ENCODE measurements at places on chromosomes 6 and 20.
A peak's percentile ranks its signal among the peaks of the same experiment; 100 is the strongest.

DNA sequence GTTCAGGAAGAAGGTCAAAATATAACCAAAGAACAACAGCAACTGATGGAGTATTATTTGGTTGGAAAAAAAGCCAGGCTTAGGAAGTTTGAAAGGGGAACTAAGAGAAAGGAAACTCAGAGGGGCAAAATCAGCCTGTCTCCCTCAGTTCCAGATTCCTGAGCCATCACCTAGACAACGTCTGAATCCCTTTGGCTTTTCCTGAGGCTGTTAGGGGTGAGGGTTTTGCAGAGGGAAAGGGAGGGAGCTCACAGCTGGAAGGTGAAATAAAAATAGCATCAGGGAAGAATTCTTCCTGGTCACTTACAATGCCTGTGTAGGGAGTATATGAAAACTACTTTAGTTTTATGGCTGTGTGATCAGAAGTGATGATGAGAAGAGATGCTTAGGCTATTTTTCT, 100.5 kb downstream of the SOBP start:
- DNase-seq: peak; percentile 23

DNA sequence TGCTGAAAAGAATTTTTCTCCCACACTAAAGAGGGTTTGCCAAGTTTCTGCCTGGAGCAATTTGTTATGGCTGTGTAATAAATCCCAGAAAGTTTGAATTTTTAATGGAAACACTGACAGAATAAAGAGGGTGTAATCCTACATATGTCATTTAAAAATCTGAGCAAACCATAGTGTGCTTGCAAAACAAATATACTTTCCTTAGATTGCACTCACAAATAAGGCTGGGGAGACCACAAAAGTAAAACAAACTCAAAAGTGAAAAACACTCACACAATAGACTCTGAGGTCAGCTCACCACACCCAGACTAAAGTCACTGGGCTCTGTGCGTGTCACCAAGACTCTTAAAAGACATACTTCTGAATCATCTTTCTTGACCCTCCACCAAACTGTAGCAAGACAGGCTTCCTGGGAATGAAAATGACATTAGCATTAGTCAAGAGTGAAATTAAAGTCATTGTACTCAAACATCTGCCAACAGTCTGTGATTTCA, 4.8 kb upstream of the ATXN1 start:
- DNase-seq: no peak

DNA sequence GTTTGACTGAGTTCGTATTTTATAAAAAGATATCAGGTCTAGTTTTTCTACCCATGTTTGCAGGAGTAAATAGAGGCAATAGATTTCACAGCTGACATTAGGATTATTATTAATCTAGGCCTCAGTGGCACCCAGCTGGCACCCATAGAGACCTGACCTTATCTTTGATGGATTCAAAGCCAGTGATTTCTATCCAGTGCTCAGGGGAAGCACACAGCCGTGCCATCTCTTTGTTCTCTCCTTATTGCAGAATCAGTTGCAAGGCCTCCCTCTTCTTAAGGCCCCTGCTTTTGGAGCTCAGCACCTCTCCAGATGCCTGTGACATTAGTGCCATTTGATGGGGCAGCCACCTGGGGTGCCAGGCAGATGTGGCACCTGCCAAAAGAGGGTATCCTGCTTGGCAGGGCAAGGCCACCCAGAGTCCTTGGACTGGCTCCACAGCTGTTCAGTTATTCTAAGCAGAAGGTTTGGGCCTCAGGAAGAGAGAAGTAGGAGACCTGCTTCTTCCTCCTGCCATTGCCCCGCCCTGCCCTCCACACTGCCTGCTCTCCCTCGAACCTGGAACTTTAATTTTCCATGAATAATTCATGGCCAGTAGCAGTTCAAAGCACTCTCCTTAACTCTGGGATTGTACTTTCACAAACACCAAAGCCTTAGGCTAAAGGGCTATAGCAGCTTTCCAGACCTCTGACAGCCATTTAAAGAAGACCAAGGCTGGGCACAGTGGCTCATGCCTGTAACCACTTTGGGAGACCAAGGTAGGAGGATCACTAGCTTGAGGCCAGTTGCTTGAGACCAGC, 206.3 kb downstream of the ZDHHC14 start:
- DNase-seq: no peak

DNA sequence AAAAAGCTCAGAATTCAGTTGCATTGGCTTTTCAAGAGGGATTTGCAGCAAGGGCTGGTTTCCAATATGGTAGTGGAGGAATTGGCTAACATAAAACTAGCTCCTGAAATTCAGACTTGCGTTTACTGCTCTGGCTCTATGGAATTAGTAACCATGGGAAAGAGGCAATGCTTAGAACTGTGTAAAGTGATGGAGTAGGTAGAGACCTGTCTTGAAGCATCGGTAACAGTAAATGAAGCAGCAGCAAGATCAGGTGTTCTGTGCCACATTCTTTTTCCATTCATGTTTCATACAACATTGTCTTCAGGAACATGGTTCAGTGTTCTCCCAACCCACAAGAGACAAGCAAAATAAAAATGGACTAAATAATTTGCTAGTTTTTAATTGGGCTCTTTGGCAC, 6.5 kb downstream of the IRF4 start:
- DNase-seq: no peak

DNA sequence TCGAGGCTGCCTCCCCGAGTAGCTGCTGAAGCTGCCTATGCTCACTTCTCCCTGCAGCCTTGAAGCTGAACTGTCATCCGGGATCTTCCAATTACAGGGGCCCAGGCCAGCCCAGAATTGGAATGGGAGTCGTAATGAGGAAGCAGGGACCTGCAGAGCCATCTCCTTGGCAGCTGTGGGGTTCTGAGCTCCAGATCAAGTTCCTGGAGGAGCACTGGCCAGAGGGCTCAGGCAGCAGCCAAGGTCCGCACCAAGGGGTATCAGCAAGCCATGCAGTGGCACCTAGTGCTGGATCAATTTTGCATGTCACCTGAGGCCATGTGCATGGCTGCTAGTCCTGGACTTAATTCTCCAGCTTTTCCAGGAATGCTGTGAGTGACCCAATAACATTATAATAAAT, 163.2 kb upstream of the TSHZ2 start:
- DNase-seq: no peak

DNA sequence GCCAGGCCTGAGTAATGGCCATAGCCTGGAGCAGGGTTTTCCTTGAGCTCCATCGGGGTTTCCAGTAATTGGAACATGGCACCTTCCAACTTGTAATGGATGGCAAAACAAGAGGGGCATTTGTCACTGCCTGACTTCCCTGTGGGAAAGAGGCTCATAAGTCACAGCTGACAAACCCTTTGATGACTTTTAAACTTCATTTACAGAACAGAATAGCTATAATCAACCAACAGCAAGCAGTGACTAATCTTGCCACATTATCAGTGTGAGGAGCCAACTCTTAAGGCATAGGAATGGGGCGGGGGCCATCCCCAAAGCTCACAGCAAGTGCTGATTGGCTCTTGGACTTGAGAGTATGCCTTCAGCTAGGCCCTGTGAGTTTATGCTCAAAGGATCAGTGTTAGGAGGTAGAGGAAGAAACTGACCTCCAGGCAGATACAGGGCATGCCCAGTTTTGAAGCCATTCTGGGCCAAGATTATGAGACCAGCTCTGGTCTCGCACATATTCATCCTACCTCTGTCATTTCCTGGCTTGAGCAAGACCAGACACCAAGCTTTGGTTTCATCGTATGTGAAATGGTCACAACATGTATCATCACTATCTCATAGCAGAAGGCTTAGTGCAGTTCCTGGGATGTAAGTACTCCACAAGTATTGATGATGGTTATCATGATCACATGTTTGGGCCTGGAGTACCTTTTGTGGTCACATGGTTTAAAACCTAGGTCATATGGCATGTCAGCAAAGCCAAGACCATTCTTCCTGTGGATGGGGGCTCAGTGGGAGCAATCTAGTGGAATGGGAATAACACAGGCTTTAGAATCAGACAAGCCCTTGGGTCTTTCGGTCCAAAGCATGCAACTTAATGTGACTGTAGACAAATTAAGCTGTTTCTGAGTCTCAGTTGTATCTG, 49.2 kb downstream of the EIF2S2 start:
- no peak for DNase-seq

DNA sequence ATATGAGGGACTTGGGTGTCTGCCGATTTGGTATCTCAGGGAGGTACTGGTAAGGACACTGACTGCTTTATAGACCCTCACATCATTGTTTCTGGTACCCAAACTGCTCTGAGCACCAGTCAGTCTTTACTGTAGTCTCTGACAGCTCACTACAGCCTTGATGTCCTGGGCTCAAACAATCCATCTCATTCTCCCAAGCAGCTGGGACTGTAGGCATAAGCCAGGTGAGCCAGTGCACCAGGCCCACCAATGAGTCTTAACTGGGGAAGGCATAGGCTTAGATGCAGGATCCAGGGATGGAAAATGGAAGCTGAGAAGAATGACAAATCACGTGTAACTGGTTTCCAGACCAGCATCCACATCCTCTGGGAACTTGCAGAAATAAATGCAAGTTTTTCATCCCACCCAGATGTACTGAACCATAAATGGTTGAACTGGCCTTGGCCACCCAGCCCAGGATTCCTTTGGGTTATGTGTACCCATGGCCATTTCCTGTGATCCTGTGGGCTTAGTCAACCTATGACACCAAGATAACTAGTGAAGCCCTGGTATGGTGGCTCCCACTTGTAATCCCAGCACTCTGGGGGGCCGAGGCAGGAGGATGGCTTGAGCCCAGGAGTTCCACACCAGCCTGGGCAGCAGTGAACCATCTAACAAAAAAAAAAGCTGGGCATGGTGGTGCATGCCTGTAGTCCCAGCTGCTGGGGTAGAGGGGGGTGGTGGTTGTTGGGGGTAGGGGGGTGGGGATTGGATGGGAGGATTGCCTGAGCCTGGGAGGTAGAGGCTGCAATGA, 5.8 kb downstream of the TUBB start:
- peak; percentile 41 for DNase-seq

DNA sequence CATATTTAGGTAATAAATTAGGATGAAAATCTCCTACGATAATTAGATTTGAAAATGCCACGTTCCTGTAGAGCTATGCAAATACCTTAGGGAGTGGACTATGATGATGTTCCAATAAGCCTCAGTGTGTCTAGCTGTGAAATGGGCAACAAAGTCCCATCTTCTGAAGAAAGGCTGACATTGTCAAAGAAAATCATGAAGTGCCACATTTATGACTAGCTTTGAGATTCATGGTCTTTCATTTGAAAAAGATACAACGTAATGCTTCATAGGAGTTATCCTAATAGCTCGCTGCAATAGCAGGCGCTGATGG, 23.8 kb upstream of the BCAS1 start:
- no peak for DNase-seq

DNA sequence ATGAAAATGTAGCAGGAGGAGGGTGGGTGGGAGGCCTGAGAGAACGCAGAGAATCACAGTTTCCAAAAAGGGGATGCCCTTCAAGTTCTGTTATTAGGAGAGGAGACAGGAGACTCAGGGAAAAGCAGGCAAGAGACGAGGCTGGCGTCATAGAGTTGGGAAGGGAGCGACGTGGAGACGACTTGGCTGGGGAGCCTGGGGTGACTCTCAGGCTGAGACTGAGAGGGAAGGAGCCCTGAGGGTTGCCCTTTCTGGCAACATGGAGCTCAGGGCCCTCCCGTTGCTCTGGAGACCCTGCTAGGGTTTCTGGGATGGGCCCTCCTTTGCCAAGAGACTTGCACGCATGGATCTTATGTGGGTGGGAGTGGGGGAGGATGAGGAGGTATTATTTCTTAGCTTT, 108.9 kb downstream of the CDH4 start:
- DNase-seq: no peak

- DNase-seq: peak; percentile 52
Measured at GRCh38 chr6:164142322-164142721, 727.8 kb downstream of the QKI start.

GRCh38 chr20:35270021-35270902, 7.7 kb downstream of the MMP24OS start:
- DNase-seq: no peak

GRCh38 chr6:5439749-5440148, 178.4 kb downstream of the FARS2 start:
- DNase-seq: peak; percentile 34

DNA sequence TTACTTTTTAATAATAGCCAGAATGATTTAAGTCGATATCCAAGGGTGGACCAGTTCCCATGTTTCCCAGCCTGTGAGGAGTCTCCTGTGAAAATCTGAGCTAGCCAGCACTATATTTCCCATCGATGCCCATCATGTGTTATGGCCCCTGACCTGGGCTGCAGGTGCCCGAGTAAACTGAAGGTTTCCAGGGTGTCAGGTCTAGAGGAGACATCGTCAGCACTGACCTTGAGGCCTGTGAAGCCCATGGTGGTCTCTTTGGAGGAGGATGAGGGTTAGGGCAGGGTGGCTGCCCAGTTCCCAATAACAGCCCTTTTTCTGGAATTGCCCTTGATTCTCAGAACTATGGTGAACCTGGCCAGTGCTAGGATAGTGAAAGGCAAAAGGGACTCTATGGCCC, 63.0 kb upstream of the TOP1 start:
- DNase-seq: no peak

DNA sequence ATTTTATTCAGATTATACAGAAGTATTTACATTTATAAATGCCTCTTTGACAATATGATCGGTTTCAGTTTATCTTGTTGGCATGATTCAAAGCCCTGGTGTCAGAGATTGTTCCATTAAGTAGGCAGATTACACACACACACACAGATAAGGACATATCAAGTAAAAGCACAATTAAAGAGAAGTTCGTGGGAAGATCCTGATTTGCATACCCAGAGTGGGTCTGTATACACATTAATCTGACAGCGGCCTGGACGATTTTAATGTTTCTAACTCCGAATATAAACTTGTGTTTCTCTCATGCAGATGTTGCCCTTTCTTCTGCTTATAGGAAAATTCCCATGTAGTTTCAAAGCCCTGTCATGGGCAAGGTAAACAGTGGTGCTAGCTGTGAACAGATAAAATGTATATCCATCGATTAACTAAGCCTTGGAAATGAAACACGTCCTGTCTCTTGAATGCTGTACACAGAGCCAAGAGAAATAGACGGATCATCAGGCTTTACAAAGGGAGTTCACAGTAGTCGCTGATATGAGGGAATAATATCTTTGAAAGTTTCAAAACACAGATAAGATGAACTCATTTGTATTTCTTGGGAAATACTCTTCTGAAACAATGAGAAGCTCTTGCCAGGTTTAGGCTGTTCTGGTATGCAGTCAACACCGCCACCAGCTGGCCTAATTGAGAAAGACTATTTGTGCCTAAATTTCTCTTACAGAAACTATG, 108.2 kb upstream of the GMDS start:
- DNase-seq: peak; percentile 58

- peak; percentile 92 for DNase-seq
Measured at GRCh38 chr6:130903007-130903406, 75.8 kb downstream of the SMLR1 start.

DNA sequence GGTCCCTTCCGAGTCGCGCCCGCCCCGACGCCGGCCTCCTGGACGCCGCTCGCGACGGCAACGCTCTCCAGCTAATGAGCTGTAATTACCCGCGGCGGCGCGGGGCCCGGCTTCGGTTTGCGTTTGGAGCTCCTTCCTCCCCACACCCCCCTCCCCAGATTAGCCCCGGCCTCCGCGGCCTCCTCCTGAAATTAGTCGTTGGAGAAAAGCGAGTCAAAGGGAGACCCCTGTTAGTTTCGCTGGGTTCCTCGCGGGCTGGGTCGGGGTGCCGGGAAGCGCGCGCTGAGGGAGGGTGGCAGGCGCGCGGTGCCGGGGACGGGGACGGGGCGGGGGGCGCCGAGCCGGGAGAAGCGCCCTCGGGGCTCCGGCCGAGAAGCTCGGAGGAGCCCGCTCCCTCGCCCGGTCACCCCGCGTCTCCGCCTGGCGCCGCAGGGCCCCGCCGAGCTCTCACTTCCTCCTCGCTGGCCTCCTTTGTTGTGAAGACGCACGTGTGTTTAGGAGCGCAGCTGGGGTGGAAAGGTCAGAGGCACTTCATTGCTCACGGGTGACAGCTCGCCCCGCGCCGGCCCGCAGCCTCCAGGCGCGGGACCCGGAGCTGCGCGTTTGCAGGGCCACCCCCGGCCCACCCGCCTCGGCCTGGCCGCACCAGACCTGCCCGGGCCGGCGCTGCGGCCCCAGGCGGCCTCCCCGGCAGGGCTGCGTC, 4.9 kb downstream of the FOXC1 start:
- DNase-seq: no peak
